ENCODE measurements at places on chromosomes 3 and 15.
A peak's percentile ranks its signal among the peaks of the same experiment; 100 is the strongest.

GRCh38 chr3:197690754-197691153 lies 46.0 kb downstream of the RUBCN start:
- DNase-seq: no peak

DNA sequence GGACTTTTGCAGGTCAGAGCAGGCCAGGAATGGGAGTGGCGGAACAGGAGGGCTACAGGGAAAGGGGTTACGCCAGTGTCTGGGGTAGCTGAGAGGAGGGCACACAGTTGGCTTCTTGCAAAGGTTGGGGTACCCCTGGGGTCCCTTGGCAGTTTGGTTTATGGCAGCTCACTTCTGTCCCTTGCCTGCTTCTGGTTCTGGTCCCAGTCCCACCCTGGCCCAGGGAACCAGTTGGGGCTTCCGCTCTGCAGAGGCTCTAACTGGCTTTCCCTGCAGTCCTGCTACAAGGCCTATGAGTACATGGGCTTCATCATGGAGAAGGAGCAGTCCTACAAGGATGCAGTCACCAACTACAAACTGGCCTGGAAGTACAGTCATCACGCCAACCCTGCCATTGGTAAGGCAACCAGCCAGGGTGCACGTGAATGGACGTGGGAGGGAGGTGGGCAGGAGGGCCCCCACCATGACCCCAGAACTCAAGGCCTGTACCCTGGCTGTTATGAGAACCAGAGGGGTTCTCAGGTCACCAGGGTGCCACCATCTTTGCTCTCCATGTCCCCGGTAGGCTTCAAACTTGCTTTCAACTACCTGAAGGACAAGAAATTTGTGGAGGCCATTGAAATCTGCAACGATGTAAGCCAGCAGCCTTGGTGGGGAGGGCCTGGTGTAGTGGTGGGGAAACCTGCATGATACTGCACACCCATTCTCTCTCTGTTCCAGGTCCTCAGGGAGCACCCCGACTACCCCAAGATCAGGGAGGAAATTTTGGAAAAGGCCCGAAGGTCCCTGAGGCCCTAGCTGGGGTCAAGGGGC lies 15.2 kb downstream of the CSRNP1 start:
- DNase-seq: no peak

- DNase-seq: no peak
Observed at GRCh38 chr3:102866845-102867244, 432.0 kb downstream of the ZPLD1 start.

DNA sequence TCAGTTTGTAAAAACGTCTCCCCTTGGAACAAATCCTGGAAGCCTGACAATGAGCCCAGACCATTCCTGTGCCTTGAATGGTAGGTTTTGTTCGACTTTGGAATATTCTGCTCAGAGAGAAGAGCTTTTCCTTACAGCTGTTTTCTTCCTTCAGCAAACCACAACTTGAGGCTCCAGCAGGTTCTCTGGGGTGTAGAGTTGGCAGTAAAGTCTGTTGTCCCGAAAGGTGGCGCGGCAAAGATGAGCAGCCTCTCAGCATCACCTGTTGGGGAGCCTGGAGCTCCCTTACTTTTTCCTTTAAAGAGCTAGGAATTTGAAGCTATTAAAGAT lies 65.4 kb downstream of the BOC start:
- no peak for DNase-seq

GRCh38 chr3:108420926-108421325 lies 89.5 kb downstream of the MYH15 start:
- DNase-seq: no peak

- peak; percentile 96 for DNase-seq
Observed at GRCh38 chr3:188979669-188980310, 192.0 kb upstream of the TPRG1 start.

DNA sequence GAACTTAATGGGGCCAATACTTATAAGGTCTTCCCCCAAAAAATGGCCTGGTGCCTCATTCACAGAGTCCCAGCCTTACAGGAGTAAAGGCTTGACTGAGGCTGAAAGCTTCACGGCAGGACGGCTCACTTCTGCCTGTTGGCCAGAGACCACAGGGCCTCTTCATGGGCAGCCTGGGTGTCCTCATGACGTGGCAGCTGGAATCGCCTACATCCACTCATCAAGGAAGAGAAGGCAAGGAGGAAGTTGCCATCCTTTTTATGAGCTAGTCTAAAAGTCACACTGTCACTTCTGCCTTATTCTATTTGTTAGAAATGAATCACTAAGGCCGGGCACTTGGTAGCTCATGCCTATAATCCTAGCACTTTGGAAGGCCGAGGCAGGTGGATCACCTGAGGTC lies 89.3 kb upstream of the DGKG start:
- no peak for DNase-seq

GRCh38 chr3:123993818-123994217 lies 1.9 kb upstream of the ROPN1 start:
- peak; percentile 12 for DNase-seq

DNA sequence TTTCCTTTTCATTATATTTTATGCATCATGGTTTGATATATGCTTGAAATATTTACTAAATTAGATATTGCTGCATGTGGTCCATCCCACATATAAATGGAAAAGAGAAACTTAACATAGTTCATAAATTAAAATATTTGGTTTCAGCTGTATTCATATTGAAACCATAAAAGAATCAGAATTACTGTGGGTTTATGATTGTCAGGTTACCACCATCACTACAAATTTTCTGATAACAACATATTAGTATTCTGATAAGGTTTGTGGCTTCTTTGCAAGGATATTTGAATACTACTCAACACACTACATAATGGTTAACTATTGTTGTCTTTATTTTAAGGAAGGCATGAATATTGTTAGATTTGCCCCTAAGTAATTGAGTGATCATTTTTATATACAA lies 235.5 kb downstream of the UBE2E2 start:
- no peak for DNase-seq

GRCh38 chr15:55535436-55535835 lies 27.4 kb upstream of the DNAAF4 start:
- no peak for DNase-seq

GRCh38 chr3:150410311-150411105 lies 2.4 kb downstream of the TSC22D2 start:
- DNase-seq: peak; percentile 50

DNA sequence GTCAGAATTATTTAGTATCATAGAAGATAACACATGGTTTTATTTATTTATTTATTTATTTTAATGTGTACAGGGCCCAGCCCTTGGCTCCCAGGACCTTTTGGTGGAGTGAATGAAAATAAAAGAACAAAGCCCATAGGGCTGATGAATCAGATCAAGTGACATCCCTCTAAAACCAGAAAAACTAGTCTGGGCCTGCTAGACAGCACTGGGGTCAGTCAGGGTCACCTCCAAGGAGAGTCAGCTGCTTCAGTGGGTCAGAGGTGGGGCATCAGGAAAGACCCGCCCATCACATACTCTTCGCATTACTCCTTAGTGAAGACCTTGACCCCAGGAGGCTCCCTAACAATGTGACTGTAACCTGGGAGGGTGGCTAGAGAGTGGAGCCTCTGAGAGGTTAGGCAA lies 12.8 kb downstream of the PPCDC start:
- DNase-seq: no peak

DNA sequence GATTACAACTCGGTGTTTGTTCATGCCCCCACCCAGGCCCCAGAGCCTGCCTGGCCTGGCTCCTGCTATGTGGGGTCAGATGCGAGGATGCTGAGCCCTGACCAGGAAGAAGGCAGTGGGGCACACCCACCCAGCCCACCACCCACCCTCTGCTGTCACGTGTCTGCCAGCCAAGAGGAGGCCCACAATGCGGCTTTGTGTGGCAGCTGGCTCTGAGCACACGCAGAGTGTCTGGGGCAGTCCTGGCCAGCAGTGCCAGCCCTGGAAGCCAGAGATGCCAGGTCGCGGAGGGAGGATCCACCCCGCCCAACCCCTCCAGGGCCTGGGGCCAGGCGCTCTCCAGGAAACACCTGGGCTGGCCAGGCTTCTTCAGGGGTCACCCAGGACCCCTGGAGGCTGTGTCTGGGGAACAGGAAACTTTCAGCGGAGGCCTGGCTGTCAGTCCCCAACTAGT lies 26.4 kb upstream of the KLF13 start:
- DNase-seq: peak; percentile 28
